ENCODE measurements at places on chromosomes 2 and 18.

GRCh38 chr2:197500503-197501131, 438 bp downstream of the HSPE1 start:
- DNase-seq: peak; percentile 27

DNA sequence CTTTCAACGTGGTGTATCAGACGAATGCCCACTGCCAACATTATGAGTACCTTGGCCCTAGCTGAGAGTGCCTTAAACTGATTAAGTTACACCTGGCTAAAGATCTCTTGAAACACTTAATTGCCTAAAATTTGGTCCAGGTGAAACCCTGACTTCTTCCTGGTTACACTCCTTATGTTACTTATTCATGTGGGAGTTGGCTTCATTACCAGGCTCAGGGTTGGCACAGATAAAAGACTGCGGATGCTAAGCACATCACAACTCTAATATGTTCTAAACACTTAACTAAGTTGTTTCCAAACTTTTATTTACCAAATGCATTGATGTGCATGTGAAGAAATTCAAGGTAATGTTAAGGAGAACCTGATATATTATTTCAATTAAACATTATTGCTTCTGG, 298.9 kb downstream of the TCF4 start:
- DNase-seq: no peak

- no peak for DNase-seq
These were observed 156.4 kb downstream of the SLC39A10 start for GRCh38 chr2:195813421-195813820.

- no peak for DNase-seq
These were observed 96.1 kb downstream of the NRP2 start for GRCh38 chr2:205778356-205778755.

GRCh38 chr2:162972383-162972782, 133.8 kb upstream of the KCNH7 start:
- DNase-seq: no peak

DNA sequence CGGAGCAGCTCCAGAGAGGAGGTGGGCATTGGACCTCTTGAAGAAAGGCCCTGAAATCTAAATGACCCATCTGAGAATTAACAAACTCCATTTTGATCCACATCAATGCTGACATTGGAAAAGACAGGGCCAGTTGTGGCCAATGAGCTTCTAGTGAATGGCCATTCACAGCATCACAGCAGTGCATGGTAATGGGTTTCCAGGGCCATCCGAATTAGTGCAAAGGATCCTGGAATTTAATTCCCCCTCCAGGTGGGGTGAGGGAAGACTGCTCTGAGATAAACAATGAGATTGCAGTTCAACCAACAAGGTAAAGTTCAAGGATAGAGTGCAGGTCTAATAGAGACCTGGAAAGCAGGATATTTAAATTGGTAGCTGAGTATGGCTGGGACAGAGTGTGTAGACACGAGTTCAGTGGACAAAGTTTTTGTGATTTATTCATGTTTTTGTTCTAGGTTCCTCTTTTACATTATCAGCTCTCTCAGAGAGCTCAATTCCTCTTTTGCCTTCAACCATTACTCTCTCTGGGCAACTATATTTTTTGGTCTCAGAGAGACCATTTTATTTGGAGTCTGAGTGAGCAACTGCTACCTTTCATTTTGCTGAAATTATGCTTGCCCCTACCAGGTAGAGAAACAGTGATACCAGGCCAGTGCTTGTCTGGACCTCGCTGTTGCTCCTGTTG, 5.0 kb downstream of the TACR1 start:
- no peak for DNase-seq

DNA sequence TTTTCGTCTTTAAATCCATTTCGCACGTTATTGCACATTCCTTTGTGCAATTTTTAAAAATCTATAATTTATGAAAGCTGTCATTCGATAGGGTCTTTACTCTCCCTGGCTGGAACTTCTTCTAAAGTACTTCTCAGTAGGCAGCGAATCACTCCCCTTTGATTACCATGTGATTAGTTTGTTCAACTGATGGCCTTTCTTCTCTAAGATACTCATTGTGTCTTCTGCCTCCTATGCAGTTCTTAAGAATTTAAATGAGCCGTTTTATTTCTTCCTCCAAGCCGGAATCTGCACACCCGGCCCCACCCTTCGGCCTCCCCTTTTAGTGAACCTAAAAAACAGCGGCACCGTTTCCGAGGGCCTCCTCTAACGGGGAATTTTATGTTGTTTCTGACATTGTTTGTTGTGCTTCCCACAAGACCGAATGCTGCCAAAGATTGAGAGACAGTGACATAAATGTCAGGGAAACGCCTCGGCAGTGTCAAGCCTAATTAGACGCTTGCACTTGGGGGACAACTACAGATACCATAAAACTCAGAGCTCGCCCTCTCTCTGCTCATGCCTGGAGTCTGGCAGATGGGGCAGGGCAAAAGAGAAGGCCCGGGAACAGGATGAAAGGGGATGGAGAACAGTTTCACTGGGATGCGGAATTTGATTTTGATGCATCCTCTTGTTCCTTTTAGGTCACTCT, 255.3 kb downstream of the BCL11A start:
- no peak for DNase-seq

DNA sequence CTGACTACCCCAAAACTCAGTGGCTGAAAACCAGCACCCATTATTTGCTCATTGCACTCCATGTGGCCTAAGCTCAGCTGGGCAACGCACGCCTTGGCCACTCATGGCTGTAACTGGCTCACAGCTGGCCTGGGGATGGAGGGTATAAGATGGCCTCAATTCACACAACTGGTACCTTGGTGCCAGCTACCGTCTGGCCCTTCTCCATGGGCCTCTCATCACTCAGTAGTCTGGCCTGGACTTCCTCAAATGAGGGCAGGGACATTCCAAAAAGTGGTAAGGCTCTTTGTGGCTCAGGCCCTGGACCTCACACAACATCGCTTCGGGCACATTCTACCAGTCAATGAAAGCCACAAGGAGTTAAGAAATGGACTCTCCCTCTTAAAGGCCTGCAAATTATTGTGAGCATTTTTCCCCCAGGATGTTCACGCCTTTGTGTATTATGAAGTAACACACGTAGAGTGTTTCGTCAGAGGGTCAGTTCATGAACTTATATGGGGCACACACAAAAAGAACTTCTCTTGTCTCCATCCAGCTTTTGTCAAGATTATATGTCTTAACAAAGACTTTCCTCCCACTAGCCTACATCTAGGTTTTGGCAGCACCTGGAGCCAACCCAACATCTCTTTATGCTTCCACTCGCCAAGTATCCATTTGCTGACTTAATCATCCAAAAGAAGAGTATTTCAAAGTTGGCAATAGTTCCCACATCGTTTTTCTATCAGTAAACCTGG, 145.2 kb downstream of the CCBE1 start:
- no peak for DNase-seq

DNA sequence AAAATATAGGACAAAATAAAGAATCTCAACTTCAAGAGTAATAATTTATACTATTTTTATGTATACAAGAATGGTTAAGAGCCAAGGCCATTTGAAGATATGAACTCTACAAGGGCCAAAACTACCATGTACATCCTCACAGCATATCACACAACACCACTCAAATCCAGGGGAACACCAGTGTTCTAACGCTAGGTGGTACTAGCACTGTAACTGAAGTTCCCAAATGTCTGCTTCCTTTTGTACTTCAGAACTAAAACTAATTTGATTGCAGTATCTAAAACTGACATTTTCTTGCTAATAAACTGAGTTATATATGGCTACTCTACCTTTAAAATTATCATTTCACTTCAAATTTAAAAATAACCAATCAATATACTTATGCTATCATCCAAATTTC, 47.0 kb downstream of the REV1 start:
- DNase-seq: peak; percentile 7

GRCh38 chr2:220509966-220510365, 882.5 kb downstream of the SLC4A3 start:
- no peak for DNase-seq

GRCh38 chr2:57199663-57200062, 846.9 kb upstream of the VRK2 start:
- no peak for DNase-seq

DNA sequence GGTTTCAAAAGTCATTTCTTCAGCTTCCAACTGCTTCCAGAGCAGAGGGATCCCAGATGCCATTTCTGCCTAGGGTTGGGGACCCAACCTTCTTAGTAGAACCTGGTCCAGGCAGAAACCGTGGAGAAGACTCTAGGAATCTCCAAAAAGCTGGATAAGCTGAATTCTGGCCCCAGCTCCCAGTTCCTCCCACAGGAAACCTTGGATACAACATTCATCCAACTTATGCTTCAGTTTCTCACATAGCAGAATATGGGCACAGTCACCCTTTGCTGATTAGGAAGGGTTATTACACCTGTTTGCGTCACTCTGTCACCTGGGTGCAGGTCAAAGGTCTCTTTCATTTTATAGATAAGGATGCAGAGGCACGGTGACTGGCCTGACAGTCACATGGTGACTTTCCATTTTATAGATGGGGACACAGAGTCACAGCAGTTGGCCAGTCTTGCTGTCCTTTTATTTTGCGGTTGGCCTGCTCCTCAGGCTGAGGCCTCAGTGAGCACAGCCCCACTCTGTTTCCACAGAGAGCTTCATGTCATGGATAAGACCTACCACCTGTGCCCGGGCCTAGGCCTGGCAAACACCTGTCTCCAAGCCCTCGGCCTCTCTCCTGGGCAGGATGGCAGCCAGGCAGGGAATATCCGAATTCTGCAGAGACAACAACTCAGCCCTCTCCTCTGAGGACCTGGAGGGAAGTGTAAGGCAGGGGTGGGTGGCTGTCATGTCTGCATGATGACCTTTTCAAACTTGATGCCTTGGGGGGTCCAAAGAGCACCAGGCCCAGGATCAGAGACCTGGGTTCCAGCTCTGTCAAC, 148.8 kb downstream of the SMAD7 start:
- no peak for DNase-seq

DNA sequence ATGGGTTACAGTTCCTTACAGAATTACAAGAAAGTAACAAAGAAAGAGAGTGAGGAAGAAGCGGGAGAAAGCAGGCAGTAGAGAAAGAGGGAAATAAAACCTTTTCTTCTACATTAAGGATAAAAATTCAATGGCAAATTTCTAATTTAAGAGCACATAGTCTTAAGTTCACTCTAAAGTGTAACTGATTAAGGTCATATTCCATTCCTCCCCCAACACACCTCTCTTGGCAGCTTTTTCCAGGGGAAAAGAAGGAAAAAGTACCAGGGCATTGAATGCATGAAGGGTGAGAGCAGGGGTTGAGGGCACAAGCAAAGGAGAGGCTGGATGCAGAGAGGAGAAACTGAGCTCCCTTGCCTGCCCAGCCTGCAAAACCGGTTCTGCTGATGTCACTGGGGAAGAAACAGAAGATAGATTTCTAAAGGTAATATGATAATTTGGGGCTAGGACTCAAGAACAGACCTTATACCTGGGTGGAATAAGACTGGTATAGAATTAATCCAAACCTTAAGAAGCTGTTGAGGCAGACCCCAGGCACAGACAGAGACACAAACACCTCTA, 4.6 kb downstream of the ACMSD start:
- DNase-seq: no peak

- DNase-seq: no peak
These were observed 66.2 kb downstream of the SP3 start for GRCh38 chr2:173898996-173899395.

GRCh38 chr2:240816584-240817495, 3.2 kb downstream of the KIF1A start:
- no peak for DNase-seq

- DNase-seq: no peak
These were observed at the start of gene PDE1A for GRCh38 chr2:182426918-182427240. Gene PDE1A, minus strand, starts transcription at chr2:182427036.

DNA sequence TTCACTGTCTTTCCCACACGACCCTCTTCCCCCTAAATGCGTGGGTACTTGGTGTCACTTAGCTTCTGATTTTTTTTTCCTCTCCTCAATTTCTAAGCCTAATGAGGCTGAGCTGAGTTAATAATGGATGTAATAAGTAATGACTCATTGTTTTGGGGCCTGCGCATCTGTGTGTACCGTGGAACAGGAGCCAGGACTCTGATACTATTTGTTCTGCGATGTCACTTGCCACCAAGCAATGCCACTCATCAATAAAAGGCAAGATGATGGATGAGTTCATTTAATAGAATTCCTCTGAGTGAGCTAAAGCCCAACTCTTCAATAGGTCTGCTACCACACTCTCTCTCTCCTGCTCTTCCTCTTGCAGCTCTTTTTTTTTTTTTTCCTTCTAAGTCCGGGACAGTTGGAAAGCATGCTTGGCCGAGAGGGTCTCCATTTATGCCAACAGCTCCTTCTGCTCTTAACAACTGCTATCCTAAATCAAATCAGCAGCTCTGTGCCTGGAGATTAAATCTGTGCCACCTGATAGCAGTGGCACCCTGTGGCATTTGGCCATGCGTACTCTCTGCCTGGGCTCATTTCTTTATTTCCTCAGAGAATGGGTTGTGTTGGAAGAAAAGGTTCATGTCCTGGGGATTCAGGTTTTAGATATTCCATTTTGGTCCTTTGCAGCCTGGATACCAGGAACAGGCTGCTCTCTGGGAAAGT, 1284.2 kb upstream of the PIK3C3 start:
- DNase-seq: no peak

DNA sequence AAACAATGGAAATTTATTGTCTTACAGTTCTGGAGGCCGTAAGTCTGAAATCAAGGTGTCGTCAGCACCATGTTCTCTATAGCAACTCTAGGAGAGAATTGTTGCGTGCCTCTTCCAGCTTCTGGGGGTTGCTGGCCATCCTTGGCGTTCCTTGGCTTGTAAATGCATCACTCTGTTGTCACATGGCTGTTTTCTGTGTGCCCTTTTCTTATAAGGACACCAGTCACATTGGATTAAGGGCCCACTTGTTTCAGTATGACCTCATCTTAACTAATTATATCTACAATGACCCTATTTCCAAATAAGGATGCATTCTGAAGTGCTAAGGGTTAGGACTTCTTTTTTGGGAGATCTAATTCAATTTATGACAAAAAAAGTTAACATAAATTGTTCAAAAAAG, 1.4 kb upstream of the PLEK start:
- DNase-seq: no peak

DNA sequence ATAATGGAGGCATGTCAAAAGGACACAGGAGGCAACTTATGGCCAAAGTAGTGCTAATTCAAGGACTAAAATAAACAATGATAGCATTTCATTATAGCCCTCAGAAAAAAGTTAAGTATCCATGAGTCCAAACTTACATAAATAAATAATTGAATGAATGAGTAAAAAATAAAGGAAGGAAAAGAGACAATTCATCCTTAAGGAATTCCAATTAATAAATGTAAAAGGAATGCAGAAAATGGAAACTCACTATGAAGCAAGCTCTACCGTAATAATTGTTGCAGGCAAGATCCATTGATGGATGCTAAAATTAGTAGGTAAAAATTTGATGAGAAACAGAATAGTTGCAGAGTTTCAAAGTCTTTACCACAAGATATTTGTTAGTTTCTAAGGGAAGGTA, 88.2 kb upstream of the RAPGEF4 start:
- no peak for DNase-seq

Data from CD4-positive, alpha-beta T cell treated with Interleukin-21 for 1 hour (primary cell).